ENCODE measurements at places on chromosomes 6 and 20.

GRCh38 chr6:52115145-52115741 is 27.8 kb upstream of the PKHD1 start:
- no peak for DNase-seq

GRCh38 chr6:131923356-131923755 is 27.8 kb downstream of the CCN2 start:
- no peak for DNase-seq

DNA sequence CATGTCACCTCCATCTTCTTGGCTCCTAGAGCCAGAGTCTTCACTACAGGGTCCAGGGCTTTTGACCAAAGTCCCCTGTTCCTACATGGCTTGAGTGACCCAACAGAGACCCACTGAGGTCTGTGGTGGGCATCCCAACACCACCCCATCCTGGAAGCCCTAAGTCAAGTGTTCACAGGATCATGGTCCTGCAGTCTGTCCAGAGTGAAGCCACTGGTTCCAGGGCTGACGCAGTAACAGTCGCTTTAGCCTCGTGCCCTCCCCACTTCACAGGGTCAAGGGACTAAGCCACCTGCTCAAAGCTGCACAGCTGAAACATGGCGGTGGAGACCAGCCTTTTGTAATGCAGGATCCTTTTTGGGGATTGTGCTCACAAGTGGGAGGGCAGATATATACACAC is 133.9 kb downstream of the JPH2 start:
- no peak for DNase-seq

GRCh38 chr6:106116125-106116832 is 30.1 kb downstream of the PRDM1 start:
- no peak for DNase-seq

GRCh38 chr20:32978009-32978335 is 26.3 kb downstream of the SUN5 start:
- DNase-seq: no peak

Data from GF-D8 (cell line).